Tracheal epithelial cell (primary cell): ENCODE measurements at places on chromosomes 2 and 18. TPM values are rescaled to one million over a fixed set of nuclear protein-coding genes. Genes with fewer than 3 reads are reported as not detected.

ABCG8 gene
- total RNA-seq: under 0.01 TPM in 1 of 2 replicates, not detected in the other

DPP10 gene
- not detected in 2 replicates for total RNA-seq

RSAD2 gene
- 0.21 and 2.2 TPM in 2 replicates for total RNA-seq

EFR3B gene
- under 0.01 TPM in 1 of 2 replicates, not detected in the other for total RNA-seq
